Hematopoietic multipotent progenitor cell treated with erythropoietin and hydrocortisone succinate and interleukin-3 and kit ligand, for 17 days (in vitro differentiated cells): ENCODE measurements at places on chromosomes 1 and 21.

GRCh38 chr1:225260319-225260718 lies 167.5 kb downstream of the LBR start:
- DNase-seq, result no peak

DNA sequence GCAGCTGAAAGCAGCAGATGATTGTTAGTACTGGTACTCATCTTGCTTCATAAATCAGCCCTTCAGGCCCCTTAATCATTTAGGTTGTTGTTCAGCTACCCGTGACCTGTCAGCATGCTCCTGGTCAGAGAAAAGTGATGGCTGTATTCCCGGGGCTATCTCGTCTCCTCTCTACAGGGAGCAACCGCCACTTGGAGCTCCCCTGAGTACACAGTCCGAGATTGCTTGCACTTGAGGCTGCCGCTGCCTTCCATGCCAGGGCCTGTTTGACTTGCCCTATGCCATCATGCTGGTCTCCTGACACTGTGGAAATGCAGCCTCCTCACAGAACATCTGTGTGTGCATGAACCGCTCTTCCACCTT lies 97.5 kb downstream of the SPATA46 start:
- DNase-seq, result no peak

GRCh38 chr1:14616632-14617396 lies 18.3 kb downstream of the KAZN start:
- no peak for DNase-seq

DNA sequence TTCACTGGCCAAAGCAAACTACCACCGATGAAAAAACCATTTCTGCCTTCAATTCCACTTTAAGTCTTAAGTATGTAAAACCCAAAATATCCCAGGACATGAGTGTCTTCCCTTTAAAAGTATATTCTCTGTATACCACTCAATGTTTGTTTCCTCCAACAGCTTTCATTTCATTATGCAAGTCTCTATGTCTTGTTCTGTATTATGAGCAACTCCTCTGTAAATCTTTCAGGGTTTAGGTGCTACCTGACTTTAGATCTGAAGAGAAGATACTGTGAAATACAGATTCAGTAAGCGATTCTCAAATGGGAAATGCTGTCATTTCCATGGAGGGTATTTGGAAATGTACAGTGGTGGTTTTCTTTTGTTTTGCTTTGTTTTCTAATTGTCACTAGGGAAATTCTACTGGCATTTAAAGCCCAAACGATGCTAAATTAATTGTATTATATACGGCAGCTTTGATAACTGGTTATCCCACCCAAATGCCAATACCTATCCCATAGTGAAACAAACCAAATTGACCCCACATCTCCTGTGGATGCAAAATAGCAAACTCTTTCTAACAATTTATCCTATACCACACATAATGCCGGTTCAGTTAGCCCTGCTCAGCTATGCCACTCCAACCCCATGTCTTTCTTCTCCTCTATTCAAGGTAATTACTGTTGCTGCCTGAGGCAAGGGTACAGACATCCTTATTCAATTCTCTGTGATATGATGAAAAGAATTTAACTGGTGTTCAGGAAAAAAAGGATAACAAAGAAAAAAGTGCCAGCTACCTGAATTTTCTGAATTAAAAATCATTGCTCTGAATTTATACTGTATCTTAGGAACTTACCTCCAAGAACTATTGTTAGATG lies 182.8 kb downstream of the EIF4G3 start:
- DNase-seq, result no peak

DNA sequence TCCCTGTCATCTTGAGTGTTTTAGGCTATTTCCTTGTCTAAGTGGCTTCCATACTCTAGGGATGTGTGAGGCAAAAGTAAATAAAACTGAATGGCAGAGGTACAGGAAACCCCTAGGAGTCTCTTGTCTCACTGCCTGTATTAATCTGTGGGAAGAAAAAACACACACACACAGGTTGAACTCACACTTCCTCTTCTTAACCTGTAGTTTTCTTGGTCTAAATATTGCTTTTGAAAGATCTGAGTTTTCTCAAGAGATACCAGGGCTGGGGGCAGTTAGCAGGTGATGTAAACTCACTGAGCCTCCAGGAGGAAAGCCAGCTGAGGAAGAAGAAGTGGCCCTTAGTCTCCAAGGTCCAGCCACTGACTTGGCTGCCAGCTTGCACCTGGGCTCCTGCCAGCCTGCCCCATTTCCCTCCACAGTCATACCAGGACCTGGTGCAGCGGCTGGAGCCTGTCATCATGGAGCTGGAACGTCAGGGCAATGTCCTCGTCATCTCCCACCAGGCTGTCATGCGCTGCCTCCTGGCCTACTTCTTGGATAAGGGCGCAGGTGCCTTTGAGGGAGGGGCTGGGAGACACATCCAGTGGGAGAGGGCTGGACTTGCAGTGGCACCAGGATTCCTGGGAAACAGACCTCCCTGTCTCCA lies 16.9 kb downstream of the PFKFB2 start:
- no peak for DNase-seq

DNA sequence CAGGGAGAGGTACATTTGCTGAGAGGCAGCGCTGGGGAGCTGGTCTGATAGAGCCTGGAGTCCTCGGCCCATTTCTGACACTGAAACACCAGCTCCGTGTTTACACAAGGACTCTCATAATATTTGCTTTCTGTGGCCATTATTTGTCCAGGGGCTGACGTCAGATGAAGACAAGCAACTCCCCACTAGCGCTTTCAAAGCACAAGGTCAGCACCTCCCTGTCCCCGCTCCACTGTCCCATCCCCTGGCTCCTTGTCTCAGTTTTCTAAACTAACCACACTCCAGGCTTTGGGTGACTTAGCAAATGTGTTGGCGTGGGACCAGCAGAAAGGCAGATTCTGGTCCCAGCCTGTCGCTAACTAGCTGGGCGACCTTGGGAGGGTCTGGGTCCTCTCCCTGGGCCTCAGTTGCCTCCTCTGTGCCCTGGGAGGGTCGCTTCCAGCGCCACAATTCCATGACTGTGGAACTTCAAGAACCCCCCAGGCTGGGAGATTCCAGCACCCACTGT lies 37.4 kb upstream of the ZBTB40 start:
- no peak for DNase-seq

DNA sequence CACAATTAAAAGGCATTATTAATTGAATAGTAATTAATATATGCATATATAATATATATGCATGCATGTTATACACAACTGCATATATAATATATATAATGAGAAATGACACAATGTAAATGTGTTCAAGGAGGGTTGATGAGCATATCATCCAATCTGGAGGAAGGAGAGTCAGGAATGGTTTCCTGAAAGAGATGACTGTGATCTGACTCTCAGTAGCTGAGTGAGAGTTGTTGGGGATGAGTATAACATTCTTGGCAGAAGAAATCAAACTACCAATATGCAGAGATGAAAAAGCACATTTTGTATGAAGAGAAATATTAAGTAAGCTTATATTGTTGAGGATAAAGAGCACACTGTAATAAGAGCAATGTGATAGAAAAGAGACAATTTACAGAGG lies 37.3 kb downstream of the F13B start:
- DNase-seq, result no peak

- no peak for DNase-seq
Measured at GRCh38 chr1:207036865-207037264, 4.3 kb upstream of the C1orf116 start.

DNA sequence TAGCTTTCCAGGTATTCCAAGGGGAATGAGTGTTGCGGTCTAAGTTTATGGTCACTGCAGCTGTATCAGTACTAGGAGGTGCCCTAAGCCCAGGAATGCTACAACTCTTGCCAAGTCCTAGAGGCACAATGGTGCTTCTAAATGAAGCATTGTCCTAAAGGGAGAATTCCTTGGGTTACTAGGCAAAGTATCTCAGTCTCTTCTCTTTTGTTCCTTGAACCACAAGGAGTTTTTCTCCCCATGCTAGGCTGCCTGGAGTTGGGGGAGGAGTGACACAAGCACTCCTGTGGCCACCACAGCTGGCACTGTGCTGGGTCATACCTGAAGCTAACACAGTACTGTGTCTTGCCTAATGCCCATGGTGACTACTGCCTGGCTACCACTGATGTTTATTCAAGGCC lies 50.7 kb downstream of the KMO start:
- DNase-seq, result no peak

DNA sequence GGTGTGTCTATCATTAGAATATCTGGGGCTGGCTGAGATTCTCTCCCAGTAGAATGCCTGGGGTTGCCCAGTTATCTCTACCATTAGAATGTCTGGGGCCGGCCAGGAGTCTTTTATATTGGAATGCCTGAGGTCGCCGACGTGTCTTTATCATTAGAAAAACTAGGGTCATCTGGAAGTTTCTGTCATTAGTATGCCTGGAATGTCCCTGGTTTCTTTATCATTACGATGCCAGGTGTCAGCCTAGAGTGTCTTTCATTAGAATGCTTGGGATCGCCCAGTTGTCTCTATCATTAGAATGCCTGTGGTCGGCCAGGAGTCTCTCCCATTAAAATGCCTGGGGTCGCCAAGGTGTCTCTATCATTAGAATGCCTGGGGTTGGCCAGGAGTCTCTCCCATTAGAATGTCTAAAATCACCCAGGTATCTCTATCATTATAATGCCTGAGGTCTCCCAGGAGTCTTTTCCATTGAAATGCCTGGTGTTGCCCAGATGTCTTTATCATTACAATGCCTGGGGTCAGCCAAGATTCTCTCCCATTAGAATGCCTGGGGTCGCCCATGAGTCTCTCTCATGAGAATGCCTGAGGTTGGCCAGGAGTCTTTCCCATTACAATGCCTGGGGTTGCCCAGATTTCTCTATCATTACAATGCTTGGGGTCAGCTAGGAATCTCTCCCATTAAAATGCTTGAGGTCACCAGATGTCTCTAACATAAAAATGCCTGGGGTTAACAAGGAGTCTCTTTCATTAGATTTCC lies 53.2 kb downstream of the RNF187 start:
- DNase-seq, result no peak

DNA sequence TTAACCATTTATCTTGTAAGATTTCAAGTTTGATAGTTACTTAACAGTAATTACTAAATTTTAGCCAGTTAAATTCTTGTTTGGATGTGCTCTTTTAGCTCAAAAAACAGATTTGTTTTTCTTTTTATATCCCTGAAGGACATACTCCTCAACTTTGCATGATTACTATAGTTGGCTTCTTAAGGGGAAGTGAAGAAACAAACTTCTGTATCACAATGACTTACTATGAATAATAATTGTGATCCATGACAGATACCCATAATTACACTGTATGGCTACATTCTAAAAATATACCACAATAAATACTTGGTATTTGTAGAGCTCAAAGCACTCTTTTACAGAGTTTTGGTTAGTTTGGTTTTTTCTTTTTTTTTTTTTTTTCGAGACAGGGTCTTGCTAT lies 55.8 kb downstream of the IARS2 start:
- DNase-seq, result no peak

GRCh38 chr1:84297546-84298244 lies 3.8 kb upstream of the SAMD13 start:
- DNase-seq, result no peak

DNA sequence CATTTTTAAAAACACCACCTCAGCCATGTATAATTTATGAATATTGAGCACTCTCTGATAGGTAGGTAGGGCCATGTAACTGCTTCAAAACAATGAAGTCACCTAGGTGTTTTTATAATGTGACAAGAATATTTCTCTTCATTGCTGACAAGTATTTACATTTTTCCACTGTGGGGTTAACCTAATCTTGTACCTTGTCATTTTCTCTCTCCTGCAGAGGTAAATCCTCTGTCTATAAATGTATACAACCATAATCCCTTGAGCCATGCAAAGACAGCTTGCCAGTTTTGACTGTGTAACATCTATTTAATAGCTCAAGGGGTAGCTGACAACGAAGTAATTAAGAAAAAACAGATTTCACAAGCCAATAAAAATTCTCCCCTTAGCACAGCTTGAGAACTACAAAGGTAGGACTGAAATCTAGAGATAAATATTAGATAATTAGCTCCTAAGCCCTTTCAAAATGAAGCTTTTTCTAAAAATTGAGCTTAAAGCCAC lies 137.6 kb upstream of the POGK start:
- DNase-seq, result no peak
